ENCODE measurements at places on chromosomes 6 and 20. TPM values are rescaled to one million over a fixed set of nuclear protein-coding genes. Genes with fewer than 3 reads are reported as not detected.

DNA sequence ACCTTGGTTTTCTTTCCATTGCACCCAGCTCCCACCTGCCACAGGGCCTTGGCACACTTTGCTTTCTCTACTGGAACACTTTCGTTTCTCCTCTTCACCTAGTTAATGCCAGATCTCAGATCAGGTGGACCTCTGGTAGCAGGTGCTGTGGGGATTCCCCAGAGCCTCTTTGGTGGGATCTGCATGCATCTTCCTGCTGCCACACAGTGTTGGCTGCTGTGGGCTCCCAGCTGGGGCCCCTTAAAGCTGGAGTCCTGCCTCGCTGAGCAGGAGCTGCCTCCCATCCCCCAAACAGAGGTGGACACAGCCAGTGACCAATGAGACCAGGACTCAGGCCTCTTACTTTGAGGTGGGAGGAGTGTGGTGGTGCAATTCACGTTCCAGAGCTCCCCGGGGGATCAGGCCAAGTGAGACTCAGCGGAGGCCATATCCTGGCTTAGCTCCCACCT lies 28.4 kb downstream of the CEBPB start:
- H3K27ac ChIP-seq: no peak overlapping the region
- H3K36me3 ChIP-seq: no peaks in the 10 kb centered on the region
- peaks cover 6% of the 10 kb centered on the region for H3K4me1 ChIP-seq
- no peak for DNase-seq
- no peak overlapping the region for H3K4me3 ChIP-seq

DNA sequence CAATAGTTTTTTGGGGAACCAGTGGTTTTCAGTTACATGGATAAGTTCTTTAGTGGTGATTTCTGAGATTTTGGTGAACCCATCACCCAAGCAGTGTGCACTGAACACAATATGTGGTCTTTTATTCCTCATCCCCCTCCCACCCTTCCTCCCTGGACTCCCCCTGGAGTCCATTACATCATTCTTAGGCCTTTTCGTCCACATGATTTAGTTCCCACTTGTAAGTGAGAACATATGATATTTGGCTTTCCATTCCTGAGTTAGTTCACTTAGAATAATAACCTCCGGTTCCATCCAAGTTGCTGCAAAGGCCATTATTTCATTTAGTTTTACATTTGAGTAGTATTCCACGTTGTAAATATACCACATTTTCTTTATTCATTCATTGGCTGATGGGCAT lies 28.3 kb downstream of the RPP40 start:
- H3K4me1 ChIP-seq: no peaks in the 10 kb centered on the region
- no peak for DNase-seq
- H3K36me3 ChIP-seq: no peaks in the 10 kb centered on the region
- H3K27ac ChIP-seq: no peak overlapping the region
- no peaks in the 10 kb centered on the region for H3K27me3 ChIP-seq
- no peak overlapping the region for H3K4me3 ChIP-seq

The PCMTD2 gene
- total RNA-seq: 37.8 TPM

DNA sequence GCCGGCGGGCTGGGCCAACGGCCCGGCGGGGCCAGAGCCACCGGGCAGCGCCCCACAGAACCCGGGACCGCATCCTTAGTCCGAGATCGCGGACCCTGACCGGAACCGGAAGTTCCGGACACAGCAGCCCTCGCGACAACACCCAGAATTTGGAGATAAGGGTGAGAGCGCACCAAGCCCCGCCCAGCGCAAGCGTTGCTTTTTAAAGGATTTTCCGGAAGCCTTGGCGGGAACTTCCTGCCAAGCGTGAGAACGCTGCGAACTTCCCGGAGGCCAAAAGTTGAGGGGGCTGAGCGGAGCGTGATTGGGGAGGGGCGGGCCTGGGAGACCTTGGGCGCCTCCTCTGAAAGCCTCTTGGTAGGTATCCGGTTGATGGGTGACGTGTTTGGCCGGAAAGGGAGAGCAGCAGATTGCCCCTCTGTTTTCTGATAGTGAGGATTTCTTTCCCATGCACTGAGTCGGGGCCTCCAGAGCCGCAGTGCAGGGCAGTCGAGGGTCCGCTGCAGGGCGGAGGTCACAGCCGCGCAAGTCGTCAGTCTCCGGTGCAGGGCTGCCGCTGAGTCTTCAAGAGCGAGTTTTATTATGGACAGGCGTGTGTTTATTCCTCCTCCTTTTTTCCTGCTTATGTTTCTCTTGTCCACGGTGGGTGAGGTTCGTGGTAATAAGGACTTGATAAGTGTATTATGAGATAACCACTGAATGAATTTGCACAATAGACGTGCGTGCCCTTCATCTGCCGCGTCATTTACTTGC lies at the start of gene MTRF1L:
Gene MTRF1L, minus strand, starts transcription at position 97 of the 753 bp plus-strand sequence. Its CDS starts 24 bp downstream, at position 73.
- no peaks in the 10 kb centered on the region for H3K36me3 ChIP-seq
- peaks cover 18% of the 10 kb centered on the region for H3K4me1 ChIP-seq
- no peaks in the 10 kb centered on the region for H3K27me3 ChIP-seq
- H3K27ac ChIP-seq: peak within 1 kb of the TSS; percentile 89
- DNase-seq: peak; percentile 96

The PABPC1L gene
- total RNA-seq: 50.2 TPM

- H3K27me3 ChIP-seq: no peaks in the 10 kb centered on the region
- no peak overlapping the region for H3K27ac ChIP-seq
- no peaks in the 10 kb centered on the region for H3K4me1 ChIP-seq
These were observed 238.9 kb downstream of the ERMARD start for GRCh38 chr6:169990095-169991030.

The ZBTB22 gene
- 17.3 TPM for total RNA-seq

The TREML2 gene
- total RNA-seq: not detected

- H3K36me3 ChIP-seq: peaks cover under 1% of the 10 kb centered on the region
- peaks cover 5% of the 10 kb centered on the region for H3K4me1 ChIP-seq
- H3K27ac ChIP-seq: no peak overlapping the region
- no peaks in the 10 kb centered on the region for H3K27me3 ChIP-seq
These were observed 11.1 kb downstream of the BAK1 start for GRCh38 chr6:33568826-33569570.

The FKBP1C gene
- total RNA-seq: 0.32 TPM

The YTHDF1 gene
- 98.9 TPM for total RNA-seq

GRCh38 chr6:95244751-95245150 lies 332.6 kb upstream of the MANEA start:
- no peaks in the 10 kb centered on the region for H3K4me1 ChIP-seq
- H3K4me3 ChIP-seq: no peak overlapping the region
- H3K36me3 ChIP-seq: no peaks in the 10 kb centered on the region

The LEMD2 gene
- total RNA-seq: 62.2 TPM

The PTGIS gene
- 1.9 TPM for total RNA-seq

- DNase-seq: no peak
- H3K36me3 ChIP-seq: no peaks in the 10 kb centered on the region
- no peaks in the 10 kb centered on the region for H3K4me1 ChIP-seq
- H3K4me3 ChIP-seq: no peak overlapping the region
- no peak overlapping the region for H3K27ac ChIP-seq
These were observed 12.1 kb downstream of the CEP85L start for GRCh38 chr6:118639054-118639964.

GRCh38 chr6:158816329-158816728 lies 2.8 kb downstream of the EZR start:
- peaks cover 27% of the 10 kb centered on the region for H3K4me1 ChIP-seq
- H3K27me3 ChIP-seq: no peaks in the 10 kb centered on the region
- peaks cover 3% of the 10 kb centered on the region for H3K36me3 ChIP-seq
- peak overlapping the region; percentile 14 for H3K27ac ChIP-seq
- DNase-seq: no peak

DNA sequence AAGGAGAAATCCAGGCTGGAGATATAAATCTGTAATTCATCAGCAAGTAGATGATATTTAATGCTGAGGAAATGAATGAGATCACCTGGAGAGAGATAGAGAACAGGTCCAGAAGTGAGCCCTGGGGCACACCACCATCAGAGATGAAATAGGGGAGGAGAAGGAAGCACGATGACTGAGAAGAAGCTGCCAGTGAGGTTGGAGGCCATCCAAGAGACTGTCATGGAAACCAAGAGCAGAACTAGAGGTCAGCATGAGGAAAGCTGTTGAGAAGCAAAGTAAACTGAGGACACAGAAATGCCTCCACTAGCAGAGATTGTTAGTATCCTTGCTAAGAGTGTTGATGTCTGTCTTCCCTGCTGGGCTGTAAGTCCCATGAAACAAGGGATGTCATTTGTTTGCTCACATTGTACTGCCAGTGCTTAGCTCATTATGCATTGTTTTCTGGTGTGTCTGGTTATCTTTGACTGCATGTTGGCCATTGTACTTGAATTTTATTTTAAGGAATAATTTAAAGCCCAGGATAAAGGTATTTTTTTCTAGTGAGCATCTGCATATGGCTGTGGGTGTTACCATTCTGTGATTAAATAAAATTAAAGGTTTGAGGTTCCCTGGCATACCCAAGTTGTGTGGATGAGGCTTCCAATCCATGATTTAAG lies 35.8 kb downstream of the CDH22 start:
- no peak overlapping the region for H3K27ac ChIP-seq
- H3K36me3 ChIP-seq: no peaks in the 10 kb centered on the region
- H3K4me1 ChIP-seq: no peaks in the 10 kb centered on the region
- H3K27me3 ChIP-seq: peaks cover 4% of the 10 kb centered on the region
- DNase-seq: no peak

The RPL10A gene
- 818 TPM for total RNA-seq

The MAK gene
- total RNA-seq: not detected

DNA sequence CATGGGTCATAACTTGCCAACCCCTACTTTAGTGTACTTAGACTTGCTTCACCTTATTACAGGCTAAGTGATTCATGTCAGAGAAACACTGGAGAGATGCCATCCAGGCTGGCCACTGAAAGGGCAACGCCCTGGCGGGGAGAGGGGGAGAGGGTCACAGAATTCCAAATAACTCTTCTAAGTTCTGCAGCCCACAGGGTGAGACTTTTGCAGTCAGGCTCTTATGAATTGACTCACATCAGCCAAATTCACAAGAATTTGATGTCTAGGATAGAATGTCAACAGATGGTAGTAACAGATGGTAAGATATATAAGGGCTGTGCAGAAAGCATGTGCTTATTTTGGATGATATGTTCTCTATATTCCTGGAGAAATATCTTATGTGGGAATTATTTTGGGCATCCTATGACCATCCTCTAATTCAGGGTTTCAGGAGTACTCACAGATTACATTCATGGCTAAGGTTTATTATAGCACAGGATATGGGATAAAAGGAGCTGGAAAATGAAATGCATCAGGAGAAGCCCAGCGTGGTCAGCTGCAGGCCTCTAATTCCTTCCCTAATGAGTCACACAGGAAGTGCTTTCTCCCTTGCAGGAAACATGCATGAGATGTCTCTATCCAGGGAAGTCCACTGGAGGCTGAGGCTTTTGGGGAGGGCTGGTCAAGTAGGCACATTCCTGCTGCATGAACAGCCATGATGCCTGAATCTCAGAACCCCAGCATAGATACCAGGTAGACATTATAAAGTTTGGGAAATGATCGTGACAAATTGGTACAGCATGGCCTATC lies 58.7 kb upstream of the RIN2 start:
- peaks cover 14% of the 10 kb centered on the region for H3K4me1 ChIP-seq
- H3K4me3 ChIP-seq: no peak overlapping the region
- no peaks in the 10 kb centered on the region for H3K36me3 ChIP-seq
- peak; percentile 81 for DNase-seq

DNA sequence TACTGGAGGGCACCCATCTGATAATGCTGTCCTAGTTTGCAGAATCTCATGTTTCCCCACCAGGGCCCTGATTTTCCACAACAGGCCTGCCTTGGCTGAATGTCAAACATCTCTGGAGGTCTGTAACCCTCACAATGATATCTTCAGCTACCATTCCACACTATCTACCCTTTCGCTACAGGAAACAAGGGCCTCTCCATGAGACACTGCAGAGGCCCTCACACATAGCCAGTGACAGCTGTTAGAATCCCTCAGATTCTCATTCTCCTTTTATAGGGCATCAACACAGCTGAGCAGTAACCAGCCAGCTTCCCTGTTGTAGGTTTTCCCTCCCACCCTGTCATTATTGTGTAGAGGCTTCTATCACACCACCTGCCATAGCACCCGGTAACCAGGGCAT lies 29.6 kb upstream of the MICB start:
- H3K27ac ChIP-seq: no peak overlapping the region
- no peak overlapping the region for H3K4me3 ChIP-seq
- H3K4me1 ChIP-seq: no peaks in the 10 kb centered on the region
- no peaks in the 10 kb centered on the region for H3K36me3 ChIP-seq
- peaks cover 3% of the 10 kb centered on the region for H3K27me3 ChIP-seq

DNA sequence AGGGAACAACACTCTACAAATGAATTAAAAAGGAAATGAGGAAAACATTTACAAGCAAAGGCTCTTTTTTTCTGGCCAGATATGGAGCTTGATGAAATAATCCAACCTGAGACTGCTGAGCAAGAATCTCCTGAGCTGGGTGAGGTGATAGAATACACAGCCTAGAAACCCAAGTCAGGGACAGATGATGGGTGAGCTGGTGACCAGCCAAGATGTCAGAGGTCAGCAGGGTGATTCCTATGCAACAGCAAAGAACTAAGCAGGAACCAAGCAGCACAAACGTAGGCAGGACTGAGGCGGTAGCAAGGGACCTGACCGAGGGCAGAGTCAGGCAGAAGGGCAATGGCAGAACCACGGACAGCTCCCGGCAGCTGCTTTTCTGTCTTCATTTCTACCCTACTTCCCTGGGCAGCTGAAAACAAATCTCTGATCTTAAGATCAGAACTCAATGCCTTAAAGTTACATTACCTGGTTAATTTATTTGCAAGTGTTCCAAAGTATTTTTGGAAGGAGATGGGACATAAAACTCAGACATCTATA lies 75.1 kb downstream of the CDC40 start:
- H3K4me1 ChIP-seq: no peaks in the 10 kb centered on the region
- no peaks in the 10 kb centered on the region for H3K36me3 ChIP-seq
- DNase-seq: no peak
- no peak overlapping the region for H3K27ac ChIP-seq
- H3K27me3 ChIP-seq: no peaks in the 10 kb centered on the region

DNA sequence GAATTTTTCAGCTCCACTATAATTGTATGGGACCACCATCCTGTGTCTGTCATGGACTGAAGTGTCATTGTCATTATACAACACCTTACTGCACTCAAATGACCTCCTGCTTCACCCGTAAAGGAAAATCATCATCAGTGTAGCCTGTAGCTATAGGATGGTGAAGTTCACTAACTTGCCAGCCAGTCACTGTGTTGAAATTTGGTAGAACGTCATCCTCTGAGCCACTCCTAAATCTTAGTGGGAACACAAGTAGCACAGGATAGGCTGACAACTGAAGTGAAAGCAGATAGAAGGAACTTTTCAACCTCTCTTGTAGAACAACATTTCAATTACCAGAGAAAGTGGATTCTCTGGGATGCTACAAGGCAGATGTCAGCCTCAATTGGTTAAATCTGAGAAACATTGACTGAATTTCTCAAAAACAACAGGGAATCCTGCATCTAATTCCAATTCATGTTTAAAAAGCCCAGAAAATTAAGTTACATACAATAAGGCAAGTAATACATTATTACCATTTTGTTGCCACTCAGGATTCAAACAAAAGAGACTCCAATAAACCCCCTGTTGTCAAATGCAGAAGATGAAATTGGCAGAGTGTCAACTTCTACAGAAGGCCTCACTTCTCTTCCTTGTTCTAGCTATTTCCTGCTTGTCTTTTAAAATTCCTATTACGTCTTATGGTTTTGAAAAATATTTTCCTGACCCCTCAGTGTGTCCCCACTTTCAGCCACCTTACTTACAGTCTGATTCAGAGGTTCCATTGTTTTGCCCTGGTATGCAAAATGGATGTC lies 647.9 kb upstream of the AGPAT4 start:
- no peaks in the 10 kb centered on the region for H3K36me3 ChIP-seq
- H3K4me3 ChIP-seq: no peak overlapping the region
- H3K27me3 ChIP-seq: no peaks in the 10 kb centered on the region

Data from astrocyte (in vitro differentiated cells and primary cell).